Activated CD8-positive, alpha-beta memory T cell treated with anti-CD3 and anti-CD28 coated beads, Interleukin-2, amount 10 ng/mL, durations not matched to agents 7 days and 5 days (primary cell): ENCODE measurements at places on chromosomes 16 and 17. TPM values are rescaled to one million over a fixed set of nuclear protein-coding genes. Genes with fewer than 3 reads are reported as not detected.

Gene ALDH3A1
- 0.14 TPM for total RNA-seq

Gene ABCA8
- not detected for total RNA-seq

Gene NTN3
- not detected for total RNA-seq

Gene ULK2
- 5.3 TPM for total RNA-seq

Gene SLC38A10
- 88.7 TPM for total RNA-seq

Gene IGF2BP1
- total RNA-seq, result not detected

DNA sequence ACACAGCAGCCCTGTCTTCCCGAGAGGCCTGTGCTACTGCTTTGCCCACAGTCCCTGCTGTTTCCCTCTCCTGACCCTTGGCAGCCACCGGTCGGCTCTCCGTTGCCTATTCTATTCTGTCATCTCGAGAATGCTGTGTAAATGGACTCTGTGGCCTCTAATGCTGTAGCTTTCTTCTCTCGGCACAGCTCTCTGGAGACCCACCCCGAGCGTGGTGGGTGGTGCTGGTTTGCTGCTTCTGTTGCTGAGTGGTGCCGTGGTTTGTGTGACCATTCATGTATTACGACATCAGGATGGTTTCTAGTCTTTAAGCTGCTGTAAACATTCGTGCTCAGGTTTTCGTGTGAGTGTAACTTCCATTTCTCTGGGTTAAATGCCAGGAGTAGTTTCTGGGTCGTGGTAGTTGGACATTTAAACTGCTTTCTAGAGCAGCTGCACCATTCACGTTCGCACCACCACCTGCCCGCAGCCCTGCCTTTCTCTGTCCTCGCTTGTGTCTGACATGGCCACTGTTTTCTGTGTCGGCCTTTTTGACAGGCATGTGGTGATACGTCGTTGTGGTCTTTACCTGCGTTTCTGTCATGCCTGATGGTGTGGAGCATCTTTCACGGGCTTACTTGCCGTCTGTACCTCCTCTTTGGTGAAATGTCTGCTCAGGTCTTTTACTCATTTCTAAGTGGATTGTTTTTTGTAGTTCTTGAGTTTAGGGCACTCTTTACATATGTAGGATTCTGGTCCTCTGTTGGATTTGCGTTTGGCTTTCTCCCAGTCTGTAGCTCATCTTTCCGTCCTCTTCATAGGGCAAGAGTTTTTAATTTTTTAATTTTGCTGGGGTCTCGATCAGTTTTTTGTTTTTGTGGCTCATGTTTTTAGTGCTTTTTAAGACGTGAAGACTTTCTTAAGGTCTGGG, 47.7 kb upstream of the ZNF750 start:
- no peak for DNase-seq
- peaks cover 16% of the 10 kb centered on the region for H3K36me3 ChIP-seq
- H3K27me3 ChIP-seq, result no peaks in the 10 kb centered on the region

DNA sequence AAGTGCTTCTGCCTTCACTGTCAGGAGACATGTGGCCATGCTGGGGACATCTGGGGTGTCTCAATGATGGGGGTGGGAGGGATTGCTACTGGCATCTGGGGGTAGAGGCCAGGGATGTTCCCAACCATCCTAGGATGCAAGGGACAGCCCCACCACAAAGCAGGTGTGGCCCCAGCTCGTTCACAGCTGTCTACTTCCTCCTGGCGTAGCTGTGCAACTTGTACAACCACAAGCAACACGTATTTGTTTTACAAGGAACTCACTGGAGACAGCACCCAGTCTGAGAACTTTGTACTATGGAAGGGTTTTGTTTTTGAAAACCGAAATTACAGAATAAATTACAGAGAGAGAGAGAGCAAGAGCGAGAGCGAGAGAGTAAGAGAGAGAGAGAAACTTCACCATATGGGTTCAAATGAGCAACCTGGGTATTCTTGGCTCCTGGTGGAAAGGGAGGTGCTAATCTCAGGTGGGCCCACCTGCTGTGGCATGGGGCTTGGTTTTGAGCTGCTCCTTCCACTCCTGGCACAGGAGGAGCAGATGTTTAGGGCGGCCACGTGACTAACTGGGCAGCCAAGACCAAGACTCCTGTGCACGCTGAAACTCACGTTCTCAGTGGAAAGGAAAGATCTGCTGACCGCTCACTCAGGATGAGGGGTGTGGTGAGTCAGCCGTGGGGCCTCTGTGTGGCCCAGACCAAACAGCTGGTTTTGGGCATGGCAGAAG, 17.5 kb upstream of the TNFRSF13B start:
- no peak for DNase-seq
- H3K4me3 ChIP-seq, result peak overlapping the region; percentile 61
- peaks cover 38% of the 10 kb centered on the region for H3K4me1 ChIP-seq
- no peaks in the 10 kb centered on the region for H3K36me3 ChIP-seq

- H3K36me3 ChIP-seq, result no peaks in the 10 kb centered on the region
- no peak for DNase-seq
- no peak overlapping the region for H3K4me3 ChIP-seq
Observed at GRCh38 chr17:47852113-47852949, 1.4 kb upstream of the SP6 start.

DNA sequence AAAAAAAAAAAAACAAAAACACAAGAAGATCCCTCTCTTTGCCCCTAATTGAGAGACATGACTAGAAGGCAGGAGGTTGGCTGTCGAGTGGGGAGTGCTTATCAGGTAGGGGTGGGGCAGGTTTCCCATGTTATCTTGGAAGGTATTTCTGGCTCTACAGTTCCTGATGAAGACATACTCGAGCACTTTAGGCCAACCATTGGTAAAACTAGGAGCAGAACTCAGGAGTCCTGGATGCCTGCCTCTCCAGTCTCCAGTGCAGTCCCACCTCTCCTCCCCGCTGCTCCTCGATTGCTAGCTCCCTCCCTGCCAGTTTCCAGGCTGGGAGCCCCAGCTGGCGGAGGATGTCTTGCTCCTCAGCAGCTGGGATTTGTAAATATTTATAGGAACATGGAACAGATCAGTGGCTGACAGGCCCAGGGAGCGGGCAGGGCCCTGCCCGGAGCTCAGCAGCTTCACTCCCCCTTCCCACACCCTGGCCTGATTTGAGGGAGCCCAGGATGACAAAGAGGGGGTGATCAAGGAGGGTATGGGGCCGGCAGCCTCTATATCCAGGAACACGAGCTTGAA, 11.4 kb upstream of the C1QL1 start:
- no peaks in the 10 kb centered on the region for H3K4me1 ChIP-seq
- DNase-seq, result no peak
- H3K36me3 ChIP-seq, result peaks cover 2% of the 10 kb centered on the region
- no peak overlapping the region for H3K4me3 ChIP-seq
- no peak overlapping the region for H3K27ac ChIP-seq

DNA sequence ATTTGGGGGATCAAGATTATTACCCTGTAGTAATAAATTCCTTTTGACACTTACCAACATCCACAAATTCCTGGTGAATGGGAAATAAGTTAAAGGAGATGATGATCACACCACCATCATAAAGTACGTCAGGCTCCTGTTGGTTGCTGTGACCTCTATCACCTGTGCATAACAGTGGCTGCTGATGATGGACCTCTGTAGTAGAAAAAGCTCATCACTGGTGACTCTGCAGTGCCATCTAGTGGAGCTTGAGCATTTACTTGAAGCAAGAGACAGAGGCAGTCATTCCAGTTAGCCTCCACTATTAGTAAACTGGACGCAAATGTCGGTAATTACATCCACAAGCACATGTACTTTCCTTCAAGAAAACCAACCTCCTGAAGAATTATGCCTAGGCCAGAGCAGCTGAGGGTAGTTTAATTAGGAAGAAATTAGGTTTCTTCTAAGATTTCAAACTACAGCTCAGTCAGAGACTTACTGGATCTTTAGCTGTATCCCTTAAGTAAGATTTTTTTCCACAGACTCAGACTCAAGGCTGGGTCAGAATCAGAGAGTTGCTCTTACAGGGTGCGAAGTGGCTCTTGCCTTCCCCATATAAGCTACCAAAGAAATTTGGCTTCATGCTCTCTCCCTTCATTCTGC, 39.3 kb downstream of the CYB561 start:
- no peak overlapping the region for H3K27ac ChIP-seq
- peaks cover 5% of the 10 kb centered on the region for H3K4me1 ChIP-seq
- H3K4me3 ChIP-seq, result no peak overlapping the region
- no peaks in the 10 kb centered on the region for H3K36me3 ChIP-seq
- DNase-seq, result peak; percentile 84

DNA sequence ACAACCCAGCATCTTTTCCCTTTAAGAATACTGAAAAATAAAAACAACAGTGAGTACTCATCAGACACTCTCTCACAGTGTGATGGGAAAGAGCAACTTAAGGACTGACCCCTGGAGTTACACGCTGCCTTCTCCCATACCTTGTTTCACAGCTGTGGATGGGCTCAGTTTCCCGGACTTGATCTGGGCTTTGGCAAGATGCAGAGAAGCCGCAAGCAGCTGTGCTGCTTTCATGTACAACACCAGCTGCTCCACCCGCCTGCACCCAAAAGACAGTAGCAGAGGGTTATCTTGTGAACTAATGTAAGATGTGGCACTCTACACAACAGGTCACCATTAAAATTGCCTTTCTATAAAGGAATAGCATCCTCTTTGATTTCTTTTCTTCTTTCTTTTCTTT, 32.7 kb upstream of the ALDH3A1 start:
- DNase-seq, result no peak
- no peaks in the 10 kb centered on the region for H3K27me3 ChIP-seq
- peaks cover 4% of the 10 kb centered on the region for H3K4me1 ChIP-seq
- peaks cover 5% of the 10 kb centered on the region for H3K36me3 ChIP-seq
- H3K4me3 ChIP-seq, result no peak overlapping the region

DNA sequence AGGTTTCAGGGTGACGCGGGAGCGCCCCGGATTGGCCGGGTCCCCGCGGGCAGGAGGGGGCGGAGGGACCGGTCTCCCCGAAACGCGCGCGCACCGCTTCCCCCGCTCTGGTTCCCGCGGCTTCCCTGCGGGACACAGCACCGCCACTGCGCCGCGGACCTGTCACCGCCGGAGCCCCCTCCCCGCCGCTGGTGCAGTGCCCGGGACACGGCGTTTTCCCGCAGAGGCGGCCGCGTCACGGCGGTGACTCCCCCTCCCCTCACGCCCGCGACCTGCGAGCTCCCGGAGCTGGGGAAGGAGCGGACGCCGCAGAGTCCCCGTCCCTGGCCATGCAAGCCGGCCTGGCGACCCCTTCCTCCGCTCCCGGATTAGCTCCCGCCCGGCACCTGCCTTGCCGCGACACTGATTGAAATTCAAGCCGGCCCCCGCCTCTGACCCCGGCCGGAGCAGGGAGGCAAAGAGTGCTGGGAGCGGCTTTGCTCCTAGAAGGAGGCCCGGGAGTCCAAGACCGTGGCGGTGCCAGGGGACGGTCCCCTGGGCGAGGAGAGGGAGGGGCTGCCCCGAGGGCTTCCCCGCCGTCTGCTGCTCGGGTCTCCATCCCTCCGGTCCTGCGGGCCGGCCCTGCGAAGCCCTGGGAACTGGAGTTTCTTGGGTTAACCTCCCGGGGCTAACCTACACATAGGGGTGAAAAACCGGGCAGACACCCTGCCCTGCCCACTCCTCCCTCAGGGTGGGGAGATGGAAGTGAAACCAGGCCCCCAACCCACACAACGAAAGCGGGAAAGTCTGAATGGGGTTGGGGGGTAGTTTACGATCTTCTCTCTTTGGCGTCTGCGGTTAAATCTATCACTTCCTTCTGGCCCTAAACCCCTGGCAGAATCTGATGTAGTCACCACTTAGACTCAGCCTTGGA, 1.0 kb downstream of the RHBDL3 start:
- H3K4me1 ChIP-seq, result peaks cover 12% of the 10 kb centered on the region
- peak overlapping the region; percentile 50 for H3K4me3 ChIP-seq
- no peak overlapping the region for H3K27ac ChIP-seq
- H3K36me3 ChIP-seq, result no peaks in the 10 kb centered on the region

DNA sequence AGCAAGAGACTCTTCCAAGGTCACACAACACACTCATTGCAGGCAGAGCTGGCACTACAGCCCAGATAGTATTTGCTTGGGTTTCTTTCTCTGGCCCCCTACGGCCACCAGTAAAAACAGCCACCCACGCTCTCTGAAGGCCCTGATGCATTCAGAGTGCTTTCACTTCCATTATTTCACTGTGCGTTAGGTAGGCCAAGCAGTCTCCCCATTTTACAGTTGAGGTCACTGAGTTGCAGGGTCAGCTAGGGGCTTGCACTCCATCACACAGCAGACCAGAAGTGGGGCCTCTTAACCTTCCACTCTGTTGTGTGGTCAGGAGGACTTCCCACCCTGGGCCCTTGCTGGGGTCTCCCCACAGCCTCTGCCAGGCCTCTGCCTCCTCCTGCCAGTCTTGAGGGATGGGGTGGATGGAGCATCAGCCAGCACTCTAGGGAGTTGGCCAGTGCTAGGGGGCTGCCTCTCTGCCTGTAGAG, 2.5 kb downstream of the TBX21 start:
- H3K27me3 ChIP-seq, result no peaks in the 10 kb centered on the region
- peaks cover 60% of the 10 kb centered on the region for H3K4me1 ChIP-seq
- peak overlapping the region; percentile 99 for H3K27ac ChIP-seq
- H3K36me3 ChIP-seq, result peaks cover 41% of the 10 kb centered on the region

DNA sequence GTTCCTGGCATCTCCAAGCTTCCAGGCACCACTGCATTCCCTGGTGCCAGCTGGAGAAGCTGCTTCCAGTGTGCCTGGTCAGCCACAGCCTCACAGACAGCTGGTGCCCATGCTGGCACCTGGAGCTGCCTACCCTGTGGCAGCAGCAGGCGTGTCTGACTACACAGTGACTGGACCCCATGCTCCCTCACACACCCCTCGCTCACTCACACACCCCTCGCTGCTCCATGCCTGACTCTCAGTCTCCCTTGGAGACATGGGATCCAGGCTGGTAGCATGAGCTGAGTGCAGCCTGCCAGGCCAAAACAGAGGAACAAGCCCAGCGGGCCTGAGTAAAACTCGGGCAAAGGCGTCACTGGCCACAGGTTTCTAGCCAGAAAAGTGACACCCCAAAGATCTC, 59.1 kb upstream of the SMIM36 start:
- H3K36me3 ChIP-seq, result no peaks in the 10 kb centered on the region
- no peak overlapping the region for H3K4me3 ChIP-seq
- H3K27ac ChIP-seq, result no peak overlapping the region
- no peak for DNase-seq
- H3K27me3 ChIP-seq, result peaks cover 21% of the 10 kb centered on the region

GRCh38 chr16:7209598-7209997, 123.0 kb upstream of the RBFOX1 start:
- no peak overlapping the region for H3K27ac ChIP-seq
- H3K27me3 ChIP-seq, result no peaks in the 10 kb centered on the region
- DNase-seq, result no peak

DNA sequence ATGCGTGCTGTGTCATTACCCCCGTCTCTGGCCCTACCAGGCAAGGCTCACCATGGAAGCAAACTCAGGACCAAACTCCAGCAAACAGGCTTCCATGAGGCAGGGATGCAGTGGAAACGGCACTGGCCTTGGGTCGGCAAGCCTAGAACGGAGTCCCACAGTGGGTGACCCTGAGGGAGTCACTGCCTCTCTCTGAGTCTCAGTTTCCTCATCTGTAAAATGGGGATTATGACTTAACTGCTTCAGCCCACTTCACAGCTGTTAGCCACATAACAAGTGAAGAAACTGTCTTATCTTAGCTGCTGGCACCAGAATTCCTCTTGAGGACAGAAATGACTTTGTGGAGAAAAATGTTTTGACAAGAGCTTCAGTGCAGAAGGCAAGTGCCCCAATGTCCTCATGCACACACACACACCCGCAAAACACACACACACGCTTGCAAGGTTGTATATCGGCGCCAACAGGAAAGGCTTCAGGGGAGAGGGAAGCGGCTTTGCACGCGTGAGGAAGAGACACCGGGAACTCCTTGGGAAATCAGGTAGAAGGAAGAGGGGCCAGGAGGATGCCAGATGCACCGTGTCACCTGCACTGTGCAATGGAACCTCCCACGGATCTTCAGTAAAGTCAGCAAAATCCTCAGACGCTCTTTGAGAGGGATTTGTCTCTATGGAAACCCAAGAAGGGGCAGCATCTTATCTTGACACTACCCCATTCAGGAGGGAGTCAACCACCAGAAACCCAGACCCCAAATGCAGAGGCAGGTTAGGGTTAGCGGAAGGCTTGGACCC, 53.7 kb downstream of the GSG1L start:
- H3K36me3 ChIP-seq, result no peaks in the 10 kb centered on the region
- no peak overlapping the region for H3K4me3 ChIP-seq
- no peak for DNase-seq
- H3K27me3 ChIP-seq, result peaks cover 11% of the 10 kb centered on the region
